ENCODE measurements at places on chromosomes 2 and 18.

DNA sequence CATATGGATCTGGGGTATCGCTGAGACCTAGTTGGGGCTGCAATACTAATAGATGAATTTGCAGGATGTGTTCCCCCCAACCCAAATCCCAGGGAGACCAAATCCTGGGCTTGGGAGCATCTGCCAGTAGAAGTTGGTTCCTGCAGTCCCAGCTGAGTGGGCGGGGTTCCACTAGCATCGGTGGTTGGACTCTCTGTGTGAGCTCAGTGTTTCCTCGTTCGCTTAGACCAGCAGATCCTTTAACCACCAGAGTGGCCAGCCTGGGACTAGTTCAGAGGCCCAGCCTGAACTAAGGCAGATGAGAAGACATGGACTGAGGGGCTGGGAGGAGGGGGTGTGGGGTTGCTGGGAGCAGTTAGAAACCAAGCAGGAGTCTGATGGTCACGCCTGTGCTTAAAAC, 40.7 kb downstream of the PCARE start:
- DNase-seq = no peak

DNA sequence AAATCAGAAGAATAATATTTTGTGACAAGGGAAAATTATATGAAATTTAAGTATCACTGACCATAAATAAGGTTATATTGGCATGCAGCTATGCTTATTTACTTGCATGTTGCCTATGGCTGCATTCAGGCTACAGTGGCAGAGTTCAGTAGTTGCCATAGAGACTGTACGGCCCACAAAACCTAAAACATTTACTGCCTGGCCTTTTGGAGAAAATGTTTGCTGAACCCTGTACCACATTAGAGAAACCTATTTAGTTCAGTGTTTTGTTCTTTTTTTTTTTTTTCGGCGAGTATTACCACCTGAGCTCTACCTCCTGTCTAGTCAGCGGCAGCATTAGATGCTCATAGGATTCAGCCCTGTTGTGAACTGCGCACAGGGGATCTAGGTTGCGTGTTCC, 163.7 kb downstream of the MCFD2 start:
- no peak for DNase-seq

DNA sequence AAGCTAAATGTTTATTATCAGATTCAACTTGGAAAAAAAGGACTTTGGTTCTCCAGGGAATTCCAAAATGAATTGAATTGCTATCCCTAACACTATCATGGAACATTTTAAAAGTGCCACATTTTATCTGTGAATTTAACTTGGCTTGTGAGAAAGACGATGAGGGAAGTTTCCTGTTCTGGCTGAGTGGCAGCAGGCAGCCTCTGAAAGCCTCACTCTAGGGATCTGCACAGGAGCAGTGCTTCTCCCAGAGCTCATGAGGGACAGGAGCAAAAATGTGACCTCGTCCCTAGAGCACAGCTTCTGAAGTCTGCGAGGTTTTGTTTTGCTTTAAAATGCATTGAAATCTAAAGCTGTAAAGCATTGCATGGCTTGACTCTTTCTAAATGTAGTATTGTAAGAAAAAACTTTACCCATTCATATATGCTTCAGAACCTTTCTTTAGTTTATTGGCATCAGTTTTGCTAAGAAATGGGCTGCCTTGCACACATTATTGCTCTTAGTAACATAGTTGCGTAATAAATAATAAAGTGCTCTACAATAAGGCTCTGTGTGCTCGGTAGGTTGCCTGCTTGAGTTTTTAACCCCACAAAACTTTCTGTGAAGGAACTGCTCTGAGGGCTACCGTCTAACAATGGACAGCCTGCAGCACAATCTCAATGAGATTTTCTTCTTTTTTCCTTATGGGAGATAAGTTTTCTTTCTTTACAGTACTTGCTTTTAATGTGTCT, 136.2 kb upstream of the CDCA7 start:
- no peak for DNase-seq

- DNase-seq = no peak
These were observed 95.4 kb downstream of the SOCS6 start for GRCh38 chr18:70384181-70384790.

DNA sequence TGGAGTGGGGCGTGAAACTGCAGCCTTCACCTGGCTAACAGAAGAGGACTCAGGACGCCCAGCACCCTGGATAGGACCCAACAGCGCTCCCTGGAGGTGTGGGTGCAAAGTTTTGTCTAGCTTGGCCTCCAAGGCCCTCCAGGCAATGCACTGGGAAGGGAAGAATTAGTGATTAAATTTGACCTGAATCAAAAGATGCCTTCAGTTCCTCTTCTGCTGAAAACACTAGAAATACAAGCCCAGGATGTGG, 779 bp upstream of the TRIB2 start:
- DNase-seq = peak; percentile 28

GRCh38 chr18:32707147-32707546, 65.7 kb downstream of the KLHL14 start:
- no peak for DNase-seq

- no peak for DNase-seq
These were observed 159.8 kb downstream of the KLHL29 start for GRCh38 chr2:23544589-23545295.

DNA sequence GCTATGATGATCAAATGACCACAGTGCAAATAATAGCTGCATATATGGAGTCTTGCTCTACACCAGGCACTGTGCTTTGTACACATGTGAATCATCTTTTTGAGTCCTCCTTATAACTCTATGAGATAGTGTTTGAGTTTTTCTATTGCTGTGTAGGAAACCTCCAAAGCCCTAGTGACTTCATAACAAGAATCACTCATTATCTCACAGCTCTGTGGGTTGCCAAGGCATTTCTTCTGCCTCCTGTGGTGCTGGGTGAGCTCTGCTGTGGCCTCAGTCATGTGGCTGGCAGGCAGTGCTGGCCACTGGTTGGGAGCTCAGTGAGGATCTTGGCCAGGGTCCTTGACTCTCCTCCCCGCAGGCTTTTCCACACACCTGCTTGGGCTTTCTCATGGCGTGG, 153.4 kb downstream of the CAPN13 start:
- no peak for DNase-seq

GRCh38 chr2:43269074-43269572, 42.7 kb upstream of the ZFP36L2 start:
- peak; percentile 75 for DNase-seq

- no peak for DNase-seq
These were observed 12.0 kb downstream of the ALPG start for GRCh38 chr2:232418466-232419244.

DNA sequence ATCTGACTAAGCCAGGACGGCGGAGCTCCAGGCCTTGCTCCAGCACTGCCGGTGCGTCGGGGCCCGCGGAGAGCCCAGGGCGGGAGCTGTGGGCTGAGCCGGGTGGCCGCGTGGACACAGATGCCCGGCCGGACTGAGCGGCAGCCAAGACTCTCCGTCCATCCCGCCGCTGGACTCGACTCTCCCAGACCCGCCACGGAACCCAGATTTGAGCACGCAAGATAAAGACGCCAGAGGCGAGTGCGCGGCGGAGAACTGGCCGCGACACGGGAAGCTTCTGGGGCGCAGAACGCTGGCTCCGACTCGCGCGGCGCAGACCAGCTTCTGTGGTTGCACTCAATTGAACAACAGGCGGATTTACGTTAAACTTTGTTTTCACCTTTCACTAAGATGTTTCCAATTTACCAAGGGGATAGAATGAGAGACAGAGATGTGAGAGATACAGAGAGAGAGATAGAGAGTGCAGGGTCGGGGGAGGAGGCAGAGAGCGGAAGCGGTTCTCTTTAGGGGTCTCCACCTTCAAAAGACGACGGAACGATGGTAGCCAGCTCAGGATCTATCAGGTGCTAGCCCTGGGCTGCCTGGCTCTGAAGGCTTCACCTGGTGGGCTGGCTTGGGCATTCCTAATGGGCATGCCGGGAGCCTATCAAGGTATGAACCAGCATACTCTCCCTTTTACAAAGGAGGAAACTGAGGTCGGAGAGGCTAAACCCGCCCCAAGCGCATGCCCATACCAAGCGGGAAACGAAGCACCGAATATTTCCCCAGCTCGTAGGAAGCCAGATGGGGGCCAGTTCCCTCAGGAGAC, 10.4 kb upstream of the EN1 start:
- DNase-seq = no peak

DNA sequence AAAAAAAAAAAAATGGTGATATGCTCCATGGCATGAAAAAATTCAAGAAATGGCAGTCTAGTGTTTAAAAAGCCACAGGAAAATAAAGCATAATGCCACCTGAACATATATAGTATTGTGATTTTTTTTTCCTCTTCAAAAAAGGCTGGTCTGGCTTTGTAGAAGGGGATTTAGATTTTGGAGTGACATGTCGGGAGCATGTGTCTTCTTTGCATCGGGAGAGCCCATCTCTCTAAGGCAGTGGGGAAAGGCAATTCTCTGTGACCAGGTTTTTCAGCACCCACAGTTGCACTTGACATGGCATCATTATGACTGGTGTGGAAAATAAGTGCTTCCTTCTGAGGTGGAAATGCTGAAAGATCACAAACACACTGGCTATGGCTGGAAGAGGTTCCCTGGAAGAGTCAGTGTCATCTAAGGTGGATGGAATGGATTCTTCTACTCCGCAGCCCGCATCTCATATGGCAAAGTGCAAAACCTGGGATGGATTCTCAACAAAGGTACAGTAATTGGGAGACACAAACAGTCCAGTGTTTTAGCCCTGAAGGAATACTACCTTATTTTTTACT, 172.5 kb downstream of the AGAP1 start:
- DNase-seq = no peak

GRCh38 chr18:58714259-58714658, 43.0 kb downstream of the MALT1 start:
- no peak for DNase-seq

DNA sequence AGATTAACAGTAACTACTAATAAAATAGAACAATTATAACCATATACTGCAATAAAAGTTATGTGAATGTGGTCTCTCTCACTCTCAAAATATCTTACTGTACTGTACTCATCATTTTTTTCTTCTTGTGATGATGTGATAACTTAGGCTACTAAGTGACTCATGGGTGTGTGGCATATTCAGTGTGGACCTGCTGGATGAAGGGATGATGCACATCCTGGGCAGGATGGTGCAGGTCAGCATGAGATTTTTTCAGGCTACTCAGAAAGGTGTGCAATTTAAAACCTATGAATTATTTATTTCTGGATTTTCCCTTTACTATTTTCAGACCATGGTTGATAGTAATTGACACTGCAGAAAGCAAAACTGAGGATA, 90.7 kb downstream of the NCKAP5 start:
- no peak for DNase-seq

DNA sequence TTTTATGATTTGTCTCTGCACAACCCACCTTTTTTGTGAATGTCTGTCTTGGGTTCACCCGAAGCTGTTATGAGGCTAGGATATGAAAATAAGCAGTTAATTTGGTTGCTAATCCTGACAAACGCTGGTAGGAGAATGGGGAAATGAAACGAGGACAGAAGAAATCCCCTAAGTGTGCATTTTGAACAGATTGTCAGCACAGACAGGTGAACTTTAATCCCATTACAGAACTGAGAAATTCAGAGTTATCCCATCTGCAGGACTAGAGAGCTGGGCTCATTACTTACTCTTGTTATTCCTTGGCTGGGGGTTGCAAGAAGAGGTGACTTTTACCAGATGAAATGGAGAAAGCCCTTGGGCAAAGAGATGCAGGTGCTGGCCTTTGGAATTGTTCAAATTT, 123.3 kb upstream of the NYAP2 start:
- DNase-seq = no peak

DNA sequence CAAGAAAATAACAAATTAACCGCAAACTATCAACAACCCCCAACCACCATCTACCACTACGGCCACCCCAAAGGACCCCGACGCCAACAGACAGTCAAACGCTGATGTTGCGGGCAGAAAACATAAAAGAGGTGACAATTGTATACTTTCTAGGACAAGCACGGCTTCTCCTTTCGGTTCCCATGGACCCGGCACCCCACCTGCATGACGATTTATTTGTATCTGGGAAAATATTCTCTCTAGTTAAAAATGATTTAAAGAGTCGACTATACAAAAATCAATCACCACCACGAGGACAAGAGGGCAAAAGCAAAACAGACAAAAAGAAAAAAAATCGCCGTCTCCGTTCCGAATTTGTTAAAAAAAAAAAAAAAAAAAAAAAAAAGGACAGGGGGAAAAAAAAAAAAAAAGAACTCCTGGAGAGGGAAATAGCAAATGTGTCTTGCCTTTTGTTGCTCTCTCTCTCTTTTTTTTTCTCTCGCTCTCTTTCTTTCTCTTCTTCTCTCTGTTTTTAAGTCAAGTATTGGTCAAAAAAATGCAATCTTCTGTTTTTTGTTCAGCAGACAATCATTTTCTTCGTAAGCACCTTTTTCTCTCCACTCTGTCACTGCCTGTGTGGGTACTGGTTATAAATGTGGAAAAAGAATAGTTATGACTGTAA, 3.6 kb downstream of the SIX3 start:
- DNase-seq = no peak

DNA sequence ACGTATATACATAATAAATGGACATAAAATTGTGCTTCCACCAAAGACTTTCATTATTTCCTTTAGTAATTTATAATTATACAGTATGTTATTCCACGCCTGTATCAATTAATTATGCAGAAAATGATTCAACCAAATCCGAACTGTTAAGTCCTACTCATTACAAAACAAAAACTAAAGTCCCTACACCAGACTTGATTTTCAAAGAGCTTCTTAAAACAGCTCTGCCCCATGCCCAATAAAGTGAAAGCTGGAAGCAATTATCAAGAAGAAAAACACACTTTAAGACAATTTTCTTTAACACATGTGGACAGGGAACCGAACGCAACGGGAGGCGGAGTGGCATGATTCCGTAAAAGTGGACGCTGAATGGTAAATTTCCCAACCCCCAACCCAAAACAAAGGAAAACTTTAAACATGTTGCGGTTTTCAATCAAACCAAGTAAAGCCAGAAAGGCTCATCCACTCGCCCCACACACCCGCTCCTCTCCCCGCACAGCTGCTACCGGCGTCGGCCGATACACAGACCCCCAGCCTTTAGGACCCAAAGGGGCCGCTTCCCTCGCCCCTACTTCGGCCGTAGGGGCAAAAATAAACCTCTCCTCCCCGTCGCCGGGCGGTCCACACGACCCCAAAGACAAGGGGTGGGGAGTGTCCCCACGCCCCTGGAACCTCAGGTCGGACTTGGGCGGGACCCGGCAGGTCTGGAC, 705 bp downstream of the YES1 start:
- no peak for DNase-seq

- DNase-seq = no peak
These were observed 83.5 kb downstream of the OSBPL6 start for GRCh38 chr2:178277741-178278197.

GRCh38 chr18:22483407-22483806, 65.7 kb upstream of the CTAGE1 start:
- no peak for DNase-seq

GRCh38 chr2:186590759-186591505, 1.1 kb downstream of the ITGAV start:
- no peak for DNase-seq

DNA sequence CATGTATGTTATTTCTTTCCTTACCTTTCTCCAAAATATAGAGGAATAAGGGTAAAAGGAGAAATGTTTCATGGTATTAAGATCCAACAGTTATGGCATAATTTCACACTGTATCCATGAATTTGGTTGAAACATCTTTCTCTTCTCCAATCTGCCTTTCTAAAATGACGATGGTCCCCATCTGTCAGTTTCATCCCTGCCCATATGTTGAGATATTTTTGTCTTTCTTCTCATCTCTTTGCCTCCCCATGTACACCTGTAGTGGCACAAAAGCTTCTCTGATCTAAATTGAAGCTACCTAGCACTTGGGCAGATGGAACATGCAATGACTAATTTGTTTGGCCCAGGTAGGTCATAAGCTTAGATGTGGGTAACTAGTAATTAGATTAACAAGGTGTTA, 90.7 kb upstream of the LRRTM1 start:
- DNase-seq = no peak

GRCh38 chr2:171013851-171014250, 84.8 kb downstream of the GORASP2 start:
- no peak for DNase-seq

GRCh38 chr18:48948112-48949049, 2.4 kb downstream of the SMAD7 start:
- DNase-seq = no peak

Measured in MV-4-11 (cell line).